ENCODE measurements at places on chromosomes 7 and 10.

DNA sequence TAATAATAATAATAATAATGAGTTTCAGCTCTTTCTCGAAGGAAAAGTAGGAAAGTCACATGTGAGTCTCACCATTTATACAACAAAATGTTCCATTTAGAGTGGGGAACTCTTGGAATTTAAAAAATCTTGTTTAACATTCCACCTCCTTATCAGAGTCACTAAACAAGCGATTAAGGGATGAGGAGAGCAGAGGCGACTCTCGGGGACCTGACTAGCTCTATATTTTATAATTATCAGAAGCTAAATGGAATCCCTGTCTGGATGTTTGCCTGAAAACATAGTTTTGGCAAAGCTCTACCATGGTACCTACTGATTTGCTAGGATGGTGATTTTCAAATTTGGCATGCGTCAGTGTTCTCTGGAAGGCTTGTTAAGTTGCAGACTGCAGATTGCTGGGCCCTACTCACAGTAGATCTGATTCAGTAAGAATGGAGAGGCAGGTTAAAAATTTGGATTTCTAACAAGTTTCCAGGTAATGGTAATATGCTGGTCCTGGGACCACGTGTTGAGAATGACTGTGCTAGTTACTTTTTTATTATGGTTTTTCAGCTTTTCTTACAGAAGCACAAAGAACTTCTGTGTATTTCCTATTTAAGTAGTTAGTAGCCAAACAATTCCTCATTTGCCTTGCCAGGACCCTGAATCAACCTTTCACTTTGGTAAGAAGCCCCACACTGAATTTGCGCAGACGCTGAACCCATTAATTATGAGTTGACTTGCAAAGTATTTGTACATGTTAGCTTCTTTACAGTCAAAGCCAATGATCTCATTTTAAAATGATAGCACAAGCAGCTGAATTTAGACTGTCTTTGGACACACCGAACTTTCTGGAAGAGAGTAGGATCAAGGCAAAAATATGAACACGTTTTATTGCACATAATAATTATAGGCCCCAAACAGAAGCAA, 39.5 kb downstream of the CPED1 start:
- DNase-seq: no peak

GRCh38 chr7:47186316-47186715, 395.6 kb downstream of the TNS3 start:
- no peak for DNase-seq

- no peak for DNase-seq
Observed at GRCh38 chr10:98953251-98953650, 282.4 kb downstream of the HPSE2 start.

GRCh38 chr10:86958116-86958900, at the start of gene SNCG:
TSS of gene SNCG (plus strand) at chr10:86958599. CDS start at chr10:86958698, 99 bp downstream.
- DNase-seq: no peak

DNA sequence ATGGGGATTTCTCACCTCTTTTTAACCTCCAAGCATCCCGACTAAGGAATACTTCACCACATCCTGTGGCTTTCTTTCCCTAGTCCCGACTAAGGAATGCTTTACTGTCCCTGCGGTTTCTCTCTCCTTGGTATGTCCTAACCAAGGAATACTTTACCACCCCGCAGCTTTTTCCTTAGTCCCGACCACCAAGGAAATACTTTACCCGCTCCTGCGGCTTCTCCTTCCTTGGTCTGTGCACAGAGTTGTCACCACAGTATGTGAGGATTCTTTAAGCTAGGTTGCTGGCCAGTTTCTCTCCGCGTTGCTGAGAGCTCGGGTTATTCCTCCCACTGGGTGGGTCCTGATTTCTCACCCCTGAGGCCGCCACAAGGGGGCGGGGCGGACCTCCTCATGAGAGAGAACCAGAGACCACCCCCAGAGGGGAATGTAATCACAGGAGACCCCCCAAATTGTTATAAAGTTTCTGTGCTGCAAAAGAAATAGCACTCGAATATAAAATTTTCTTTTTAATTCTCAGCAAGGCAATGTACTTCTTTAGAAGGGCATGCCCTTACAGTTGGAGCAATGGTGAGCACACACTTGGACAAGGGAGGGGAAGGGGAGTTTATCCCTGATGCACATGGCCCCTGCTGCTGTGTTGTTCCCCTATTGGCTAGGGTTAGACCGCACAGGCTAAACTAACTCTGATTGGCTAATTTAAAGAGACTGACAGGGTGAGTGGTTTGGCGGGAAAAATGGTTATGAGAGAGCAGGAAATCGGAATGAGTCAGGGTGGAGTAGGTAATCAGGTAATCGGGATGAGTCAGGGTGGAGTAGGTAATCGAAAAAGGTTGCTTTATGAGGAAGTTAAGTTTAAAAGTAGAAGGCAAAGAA, 12.8 kb downstream of the SUGCT start:
- DNase-seq: no peak

- DNase-seq: no peak
Observed at GRCh38 chr7:27775782-27776181, 35.8 kb downstream of the TAX1BP1 start.

Data from CD4-positive, alpha-beta T cell treated with Interferon alpha-2 for 1 hour (primary cell).